ENCODE measurements at places on chromosomes 4 and X.

DNA sequence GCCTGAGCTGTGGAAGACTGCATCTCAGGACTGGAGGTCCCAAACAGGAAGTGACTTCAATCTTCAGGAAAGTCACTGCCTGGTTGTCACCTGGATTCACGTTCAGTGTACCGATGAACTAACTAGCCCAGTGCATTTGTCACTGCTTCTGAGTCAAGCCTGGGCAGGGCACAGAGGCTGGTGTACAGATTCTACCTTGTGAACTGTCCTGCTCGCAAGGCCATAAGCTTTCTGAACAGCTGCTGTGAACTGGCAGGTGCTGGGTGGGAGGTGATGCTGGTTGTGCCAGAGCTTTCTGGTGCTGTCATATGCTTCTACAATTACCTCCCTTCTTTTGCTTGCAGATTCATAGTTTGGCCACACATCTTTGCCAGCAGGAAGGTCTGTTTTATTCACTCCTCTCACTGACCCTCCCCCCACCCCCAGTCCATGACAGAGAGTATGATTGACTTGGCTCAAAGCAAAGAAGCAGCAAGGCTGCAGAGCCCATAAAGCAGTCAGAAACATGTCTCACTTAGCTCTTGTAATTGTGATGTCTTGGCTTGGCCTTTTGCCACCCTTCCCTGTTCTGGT is 40.5 kb downstream of the ZCCHC12 start:
- no peak for DNase-seq

DNA sequence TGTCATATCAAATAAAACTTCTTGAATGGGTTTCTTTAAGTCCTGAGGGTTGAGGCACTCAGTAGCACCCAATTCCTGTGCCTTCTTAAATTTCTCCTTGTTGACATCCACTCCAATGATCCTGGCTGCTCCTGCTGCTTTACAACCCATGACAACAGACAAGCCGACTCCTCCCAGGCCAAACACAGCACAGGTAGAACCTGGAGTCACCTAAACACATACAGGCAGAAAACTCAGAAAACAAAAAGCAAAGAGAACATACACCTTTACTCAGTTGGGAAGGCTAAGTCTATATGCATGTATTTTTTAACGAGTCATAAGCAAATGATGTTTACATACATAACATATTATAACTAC is 10.3 kb downstream of the ADH6 start:
- no peak for DNase-seq

GRCh38 chr4:164871673-164872072 is 5.3 kb upstream of the APELA start:
- no peak for DNase-seq

- no peak for DNase-seq
Observed at GRCh38 chr4:78171482-78171881, 114.4 kb downstream of the FRAS1 start.

DNA sequence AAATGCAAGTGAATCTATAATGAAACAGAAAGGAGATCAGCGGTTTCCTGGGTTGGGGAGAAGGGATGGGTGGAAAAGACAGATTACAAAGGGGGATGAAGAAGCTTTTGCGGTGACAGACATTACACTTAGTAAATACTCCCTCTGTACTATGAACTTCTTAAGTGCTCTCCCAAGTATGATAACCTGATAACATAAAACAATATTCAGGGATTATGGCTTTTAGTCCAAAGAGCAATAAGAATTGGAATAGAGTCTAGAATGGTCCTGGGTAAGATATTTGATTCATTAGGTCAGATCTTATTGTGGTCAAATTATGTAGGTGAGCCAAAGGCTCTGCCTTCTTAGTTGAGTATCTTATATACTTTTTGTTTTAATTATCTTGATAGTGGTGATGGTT is 9.2 kb downstream of the LRRC66 start:
- DNase-seq, result no peak

- no peak for DNase-seq
Observed at GRCh38 chr4:185839194-185839712, 27.3 kb upstream of the SORBS2 start.

DNA sequence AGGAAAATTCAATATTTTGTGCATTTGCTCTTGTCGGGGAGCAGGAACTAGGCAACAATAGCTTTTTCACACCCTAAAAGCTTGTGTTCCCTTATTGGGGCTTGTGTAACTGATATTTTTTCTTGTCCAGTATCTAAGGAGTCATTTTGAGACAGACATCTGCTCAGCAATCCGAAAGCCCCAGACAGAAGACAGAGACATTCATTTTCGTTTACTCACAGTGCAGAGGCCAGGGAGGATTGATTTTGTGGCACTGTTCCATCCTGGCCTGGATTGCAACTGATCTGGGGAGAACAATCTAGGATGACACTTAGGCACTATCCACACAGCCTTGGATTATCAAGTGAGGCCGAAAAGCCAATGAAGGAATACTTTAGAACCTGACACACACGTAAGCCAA is 27.4 kb upstream of the PLAC1 start:
- DNase-seq, result no peak

DNA sequence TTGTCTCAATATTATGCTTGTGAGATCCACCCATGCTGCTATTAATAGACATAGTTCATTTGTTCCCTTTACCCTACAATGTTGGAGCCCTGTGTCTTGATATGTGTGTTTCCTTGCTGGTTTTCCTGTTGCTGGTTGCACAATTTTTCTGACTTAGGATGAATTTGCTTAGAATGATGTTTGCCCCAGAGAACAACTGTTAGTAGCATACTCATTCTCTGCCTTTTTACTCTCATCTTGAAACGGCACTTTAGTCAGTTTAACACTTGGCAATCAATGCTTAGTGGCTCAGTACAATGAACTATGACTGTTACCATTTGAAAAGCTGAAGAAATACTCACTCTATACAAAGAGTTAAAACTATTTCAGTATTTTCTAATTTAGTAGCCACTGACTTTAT is 158.8 kb upstream of the NDST4 start:
- DNase-seq, result no peak

DNA sequence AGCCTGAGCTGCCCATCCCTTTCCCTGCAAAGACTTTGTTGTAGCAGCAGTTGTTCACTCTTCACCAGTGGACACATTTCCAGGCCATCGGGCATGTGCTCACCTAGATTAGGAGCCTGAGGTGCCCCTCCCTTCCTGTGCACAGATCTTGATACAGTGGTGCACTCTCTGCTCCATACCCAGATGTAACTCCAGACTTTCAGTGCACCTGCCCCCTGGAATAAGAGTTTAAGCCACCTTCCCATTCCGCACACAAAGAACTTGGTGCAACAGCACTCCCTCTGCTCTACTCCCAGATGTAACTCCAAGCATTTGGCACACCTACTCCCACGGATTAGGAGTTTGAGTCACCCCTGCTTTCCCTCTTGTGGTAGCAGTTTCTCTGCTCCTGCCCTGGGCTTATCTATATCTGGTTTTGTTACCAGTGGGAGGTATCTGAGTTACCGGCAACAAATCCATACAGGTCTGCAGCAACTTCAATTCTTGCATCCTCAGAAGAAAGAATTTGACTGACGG is 36.0 kb upstream of the PLK4 start:
- no peak for DNase-seq

DNA sequence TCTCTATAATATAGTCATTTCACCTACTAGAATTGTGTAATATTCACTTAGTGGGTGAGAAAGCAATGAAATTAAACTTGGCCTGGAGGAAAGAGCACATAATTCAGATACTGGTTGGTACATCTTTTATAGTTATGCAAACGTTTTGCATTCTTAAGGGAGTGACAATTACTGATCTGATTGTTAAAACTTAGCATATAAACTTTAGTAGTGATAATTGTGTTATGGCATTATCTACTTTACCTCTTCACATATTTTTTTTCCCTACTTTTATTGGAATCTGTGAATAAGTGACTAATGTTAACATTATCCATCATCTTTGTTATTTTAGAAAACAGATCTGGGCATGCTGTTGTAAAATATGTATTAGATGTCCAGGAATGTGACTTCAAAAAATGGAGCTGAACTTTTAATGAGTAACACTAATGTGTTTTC is 217.4 kb upstream of the GIMD1 start:
- DNase-seq, result no peak

DNA sequence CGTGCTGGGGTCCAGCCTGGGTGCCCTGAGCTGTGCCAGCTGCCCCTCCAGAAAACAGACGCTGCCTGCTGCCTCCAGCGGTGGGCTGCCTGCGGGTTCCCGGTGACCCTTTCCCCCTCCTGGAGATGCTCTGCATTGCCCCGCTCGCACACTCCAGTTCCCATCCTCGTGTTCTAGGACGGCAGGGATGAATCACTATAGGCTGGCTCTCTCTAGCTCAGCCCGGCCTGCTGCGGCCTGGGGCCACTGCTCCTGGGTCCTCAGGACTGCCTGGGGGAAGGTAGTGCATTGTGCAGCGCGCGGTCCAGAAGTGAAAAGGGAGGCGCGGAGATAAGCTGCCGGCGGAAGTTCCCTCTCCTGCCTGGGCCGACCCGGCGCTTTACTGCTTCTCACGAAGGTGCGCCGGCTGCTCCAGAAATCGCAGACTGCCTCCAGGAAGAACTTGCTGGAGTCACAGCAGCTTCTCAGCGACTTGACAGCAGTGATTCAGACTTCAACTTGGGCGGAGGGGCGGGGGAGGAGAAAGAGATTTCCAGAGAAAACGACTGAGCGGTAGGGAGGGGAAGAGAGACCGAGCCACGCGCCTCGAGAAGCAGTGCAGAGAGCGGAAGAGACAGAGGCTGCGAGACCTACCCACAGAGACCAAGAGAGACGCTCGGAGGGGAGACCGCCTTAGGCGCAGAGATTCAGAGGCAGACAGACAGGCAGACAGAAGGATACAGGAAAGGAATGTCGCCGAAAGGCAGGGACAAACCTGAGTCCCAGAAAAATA is 6.7 kb upstream of the MSX1 start:
- no peak for DNase-seq

- DNase-seq, result no peak
Observed at GRCh38 chr4:154328030-154328429, 163.6 kb downstream of the DCHS2 start.

GRCh38 chr4:5988086-5988845 is 30.0 kb downstream of the C4orf50 start:
- no peak for DNase-seq

- DNase-seq, result no peak
Observed at GRCh38 chr4:166308647-166309046, 435.6 kb downstream of the TLL1 start.
